HAP-1 (cell line): ENCODE measurements at places on chromosomes 3 and 15.

- no peak for DNase-seq
Measured at GRCh38 chr3:171261487-171261886, 198.7 kb downstream of the TNIK start.

GRCh38 chr3:169579116-169579710 is 84.3 kb downstream of the MECOM start:
- DNase-seq: peak; percentile 28

DNA sequence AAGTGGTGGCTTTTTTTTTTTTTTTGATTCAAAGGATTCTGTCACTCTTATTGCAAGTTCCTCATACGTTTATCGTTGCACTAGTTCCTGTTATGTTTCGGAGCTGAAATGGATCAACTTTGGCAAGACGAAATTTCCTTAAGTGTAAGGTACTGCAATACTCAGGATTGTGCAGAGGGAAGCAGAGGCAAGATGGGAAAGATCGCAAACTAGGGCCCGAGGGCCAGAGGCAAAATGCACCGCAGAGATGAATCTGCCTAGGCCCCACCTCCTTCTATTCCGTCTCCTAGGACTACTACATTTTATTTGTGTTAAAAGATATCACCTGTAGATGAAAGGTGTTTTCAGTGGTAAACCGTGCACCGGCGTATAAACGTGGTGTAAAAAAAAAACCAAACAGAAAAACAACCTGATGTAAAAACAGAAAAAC is 331 bp downstream of the RNU6-1 start:
- DNase-seq: peak; percentile 81

- DNase-seq: no peak
Measured at GRCh38 chr3:99505200-99505599, 133.2 kb upstream of the COL8A1 start.

- DNase-seq: no peak
Measured at GRCh38 chr15:71678191-71678590, 132.2 kb upstream of the NR2E3 start.

- DNase-seq: no peak
Measured at GRCh38 chr15:85356276-85356675, 24.1 kb upstream of the AKAP13 start.

GRCh38 chr15:74400313-74400860 is 32.9 kb upstream of the CYP11A1 start:
- DNase-seq: no peak

- DNase-seq: no peak
Measured at GRCh38 chr3:193305356-193305755, 64.3 kb downstream of the PLAAT1 start.

DNA sequence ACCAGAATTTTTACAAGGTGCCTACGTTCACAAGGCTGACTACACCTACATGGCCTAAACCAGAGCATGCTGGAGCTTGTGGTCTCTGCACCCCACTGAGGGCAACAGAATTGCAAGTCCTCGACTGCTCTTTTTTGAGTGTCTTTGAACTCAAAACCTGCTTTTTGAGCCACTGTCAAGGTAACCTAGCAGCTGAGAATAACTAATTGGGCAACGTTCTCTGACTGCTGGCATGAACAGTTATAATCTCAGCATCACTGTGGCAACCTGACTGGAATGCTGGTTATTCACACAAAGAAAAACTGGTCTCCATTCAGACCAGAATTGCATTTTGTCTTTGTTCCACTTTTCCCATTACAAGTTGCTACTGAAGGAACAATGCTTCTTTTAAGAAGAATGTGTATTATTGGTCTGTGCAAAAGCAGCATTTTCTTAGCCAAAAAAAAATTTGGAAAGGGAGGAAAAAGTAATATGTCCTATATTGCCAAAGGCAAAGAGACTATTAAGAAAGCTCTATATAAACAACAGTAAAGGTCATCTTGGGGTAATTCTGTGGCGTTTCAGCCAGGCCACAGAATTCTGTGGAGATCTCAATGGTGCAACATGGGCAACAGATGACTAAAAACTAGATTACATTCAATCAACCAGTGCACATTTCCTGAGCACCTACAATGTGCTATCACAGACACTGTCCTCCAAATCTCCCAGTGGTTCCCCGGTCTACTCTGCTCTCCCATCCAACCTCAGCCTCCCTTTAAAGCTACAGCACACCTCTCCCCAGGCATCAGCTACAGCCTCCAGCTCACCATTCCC is 76.8 kb downstream of the TNIK start:
- DNase-seq: peak; percentile 86

DNA sequence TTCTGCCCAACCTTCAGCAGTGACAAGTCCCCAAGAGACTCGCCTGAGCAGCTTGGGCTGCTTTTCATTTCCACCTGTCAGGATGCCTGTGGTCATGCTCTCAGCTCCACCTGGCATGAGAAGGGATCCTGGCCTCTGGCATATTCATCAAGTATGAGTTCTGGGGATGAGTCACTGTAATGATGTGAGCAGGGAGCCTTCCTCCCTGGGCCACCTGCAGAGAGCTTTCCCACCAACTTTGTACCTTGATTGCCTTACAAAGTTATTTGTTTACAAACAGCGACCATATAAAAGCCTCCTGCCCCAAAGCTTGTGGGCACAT is 3.5 kb downstream of the MYD88 start:
- no peak for DNase-seq

- DNase-seq: peak; percentile 49
Measured at GRCh38 chr3:49880581-49881315, 11.0 kb upstream of the CAMKV start.

DNA sequence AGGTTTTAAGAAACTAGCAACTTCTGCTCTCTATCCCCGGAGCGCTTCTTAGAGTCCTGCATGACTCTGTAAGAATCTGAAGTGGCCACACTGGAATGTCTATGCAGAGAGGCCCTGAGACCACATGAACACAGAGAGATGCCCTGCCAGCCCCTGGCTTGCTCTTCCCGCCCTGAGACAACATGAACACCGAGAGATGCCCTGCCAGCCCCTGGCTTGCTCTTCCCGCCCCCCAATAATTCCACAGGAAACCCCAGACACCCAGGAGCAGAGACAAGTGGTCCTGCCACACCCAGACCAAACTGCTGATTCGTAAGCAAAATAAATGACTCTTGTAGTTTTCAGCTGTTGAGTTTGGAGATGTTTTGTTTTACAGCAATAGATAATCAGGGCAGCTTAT is 166.1 kb downstream of the OSBPL10 start:
- DNase-seq: no peak

GRCh38 chr3:126540342-126540849 is 16.4 kb downstream of the CHST13 start:
- peak; percentile 4 for DNase-seq

GRCh38 chr3:192336286-192336685 is 391.1 kb downstream of the FGF12 start:
- no peak for DNase-seq

DNA sequence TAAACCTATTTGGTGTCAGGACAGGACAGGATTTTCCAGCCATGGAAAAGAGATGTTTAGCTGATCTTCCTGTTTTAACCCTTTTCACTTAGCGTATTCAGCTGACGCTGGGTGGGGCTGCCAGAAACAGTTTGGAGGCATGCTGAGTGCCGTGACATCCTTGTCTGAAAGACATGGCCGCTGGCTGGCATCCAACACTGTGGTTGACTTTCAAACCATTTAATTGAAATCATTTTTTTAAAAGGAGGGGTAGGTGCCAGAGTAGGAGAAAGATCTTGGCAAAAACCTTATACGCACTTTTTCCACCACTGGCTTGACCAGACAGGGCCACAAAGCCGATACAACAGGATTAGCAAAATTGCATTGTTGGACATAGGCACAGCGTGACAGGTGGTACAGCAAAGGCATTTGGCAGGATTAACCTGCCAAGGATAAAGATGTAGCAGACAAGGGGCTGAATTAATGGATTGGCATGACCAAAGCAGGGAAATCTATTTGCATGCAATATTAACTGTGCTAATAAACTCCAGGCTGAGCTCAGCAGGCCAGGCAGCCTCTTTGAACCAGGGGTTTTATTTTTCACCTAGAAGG is 131.8 kb upstream of the TOPAZ1 start:
- no peak for DNase-seq

GRCh38 chr3:182179631-182180030 is 467.9 kb downstream of the SOX2 start:
- no peak for DNase-seq

GRCh38 chr3:88584451-88584850 is 434.7 kb downstream of the C3orf38 start:
- no peak for DNase-seq

GRCh38 chr3:123447416-123447748 is 1.5 kb downstream of the ADCY5 start:
- DNase-seq: no peak

- no peak for DNase-seq
Measured at GRCh38 chr3:45516829-45517228, 77.7 kb upstream of the LIMD1 start.

DNA sequence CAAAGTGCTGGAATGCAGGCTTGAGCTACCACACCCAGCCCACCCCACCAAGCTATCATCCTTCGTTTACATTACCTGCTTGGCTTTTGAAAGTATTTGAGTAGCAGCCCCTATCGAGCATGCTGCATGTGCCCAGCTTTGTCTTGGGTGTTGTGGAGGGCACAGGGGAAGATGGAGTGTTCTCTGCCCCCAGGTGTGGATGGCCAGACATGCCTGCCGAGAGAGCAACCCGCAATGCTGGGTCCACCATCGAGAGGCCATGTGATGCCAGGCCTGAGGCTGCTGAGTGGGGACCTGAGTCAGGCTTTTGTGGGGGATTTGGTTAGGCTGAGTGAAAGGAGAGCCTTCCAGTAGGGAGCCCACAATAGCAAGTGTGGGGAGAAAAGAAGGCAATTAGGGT is 25.9 kb downstream of the FOXL2NB start:
- no peak for DNase-seq

DNA sequence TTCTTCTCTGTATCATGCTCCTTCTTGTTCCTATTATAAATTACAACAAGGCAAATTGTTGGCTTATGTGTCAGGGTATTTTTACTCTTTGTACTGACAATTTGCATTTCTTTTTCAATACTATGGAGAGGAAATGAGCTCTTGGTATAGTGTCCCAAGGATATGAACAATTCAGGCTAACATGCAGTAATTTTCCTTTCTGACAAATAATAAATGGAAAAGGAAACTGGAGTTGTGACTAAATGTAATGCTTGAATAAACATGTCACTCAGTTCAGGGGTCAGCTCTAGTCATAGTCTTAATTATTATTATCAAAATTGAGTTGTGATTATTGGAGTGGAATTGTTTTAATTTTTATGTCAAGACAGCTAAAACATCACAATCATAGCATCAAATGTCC is 256.0 kb upstream of the ZPLD1 start:
- DNase-seq: no peak

- no peak for DNase-seq
Measured at GRCh38 chr15:77160562-77161478, 89.9 kb upstream of the TSPAN3 start.

DNA sequence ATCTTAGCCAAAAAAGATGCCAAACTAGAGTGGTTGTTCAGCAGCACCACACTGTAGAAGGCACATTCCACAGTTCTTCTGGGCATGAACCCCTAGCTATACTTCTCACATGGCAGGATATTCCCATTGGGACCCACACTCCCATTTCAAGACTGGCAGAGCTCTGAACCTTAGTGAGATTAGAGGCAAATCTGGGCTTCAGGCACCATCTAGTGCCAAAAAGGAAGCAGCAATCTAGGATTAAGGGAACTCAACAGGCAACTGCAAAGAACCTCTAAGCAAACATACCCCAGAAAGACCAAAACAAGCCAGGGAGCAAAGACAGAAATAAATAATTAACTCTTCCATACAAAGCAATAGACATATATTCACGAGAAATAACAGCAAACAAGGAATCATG is 66.2 kb downstream of the TAFA4 start:
- no peak for DNase-seq

GRCh38 chr3:13219077-13219901 is 146.1 kb upstream of the IQSEC1 start:
- DNase-seq: no peak

- no peak for DNase-seq
Measured at GRCh38 chr3:13671482-13672233, 122.7 kb downstream of the FBLN2 start.

DNA sequence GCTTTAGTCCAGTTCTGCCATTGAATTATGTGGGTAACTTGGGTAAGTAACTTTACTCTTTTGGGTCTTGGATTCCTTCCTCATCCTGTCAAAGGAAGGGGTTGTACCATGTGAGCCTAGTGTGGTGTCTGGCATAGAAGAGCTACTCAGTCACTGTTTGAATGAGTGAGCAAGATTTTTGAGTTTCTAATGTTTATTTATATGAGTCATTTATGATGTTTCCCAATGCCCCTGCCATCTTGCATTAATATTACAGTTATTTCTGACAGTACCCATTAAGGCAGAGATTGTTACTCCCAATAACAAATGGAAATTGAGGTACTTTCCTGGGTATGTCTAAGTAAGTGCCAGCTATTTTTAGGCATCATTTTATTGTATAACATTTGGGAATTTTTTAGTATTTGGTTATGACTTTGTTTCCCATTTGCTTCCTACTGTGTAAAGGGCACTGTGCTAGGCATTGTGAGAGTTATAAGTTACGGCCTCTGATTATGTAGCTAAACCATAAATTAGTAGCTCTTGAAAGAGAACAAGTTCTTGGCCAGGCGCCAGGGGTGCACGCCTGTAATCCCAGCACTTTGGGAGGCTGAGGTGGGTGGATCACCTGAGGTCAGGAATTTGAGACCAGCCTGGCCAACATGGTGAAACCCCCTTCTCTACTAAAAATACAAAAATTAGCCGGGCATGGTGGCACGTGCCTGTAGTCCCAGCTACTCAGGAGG is 23.5 kb downstream of the NR1D2 start:
- peak; percentile 30 for DNase-seq

DNA sequence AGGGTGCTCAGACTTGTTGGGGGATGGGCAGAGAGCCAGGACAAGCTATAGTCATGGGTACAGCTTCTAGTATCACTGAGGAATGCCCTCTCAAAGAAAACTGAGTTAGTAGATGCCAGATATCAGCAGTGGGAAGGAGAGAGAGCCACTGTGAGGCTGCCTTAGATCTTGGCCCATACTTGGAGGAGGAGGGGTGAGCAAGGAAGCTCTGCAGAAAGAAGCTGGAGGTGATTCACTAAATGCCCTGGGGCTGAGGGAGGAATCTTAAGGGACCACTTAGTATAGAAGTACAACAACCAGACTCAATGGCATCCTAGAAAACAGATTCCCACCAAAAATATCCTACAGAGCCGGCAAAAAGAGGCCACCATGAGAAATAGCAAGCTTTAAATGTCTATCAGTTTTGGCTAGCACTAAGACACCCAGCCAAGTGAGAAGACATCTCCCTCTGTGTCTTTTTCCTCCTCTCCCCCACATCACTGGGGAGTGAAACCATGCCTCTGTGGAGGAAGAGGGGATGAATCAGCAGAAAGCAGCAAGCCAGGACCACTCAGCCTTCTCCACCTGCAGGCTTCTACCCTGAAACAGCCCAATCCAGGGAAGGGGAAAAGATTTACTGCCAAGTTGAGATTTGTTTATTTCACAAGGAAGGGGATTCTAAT is 282.5 kb upstream of the STT3B start:
- DNase-seq: no peak

- no peak for DNase-seq
Measured at GRCh38 chr3:117011687-117012250, 302.2 kb downstream of the TUSC7 start.

- DNase-seq: no peak
Measured at GRCh38 chr3:168325684-168326083, 230.0 kb upstream of the GOLIM4 start.
